Left lobe of liver (tissue), 2 donors: ENCODE measurements at places on chromosomes 11 and 22.

- no peak for DNase-seq
Observed at GRCh38 chr11:100929377-100929776, 200.2 kb downstream of the PGR start.

DNA sequence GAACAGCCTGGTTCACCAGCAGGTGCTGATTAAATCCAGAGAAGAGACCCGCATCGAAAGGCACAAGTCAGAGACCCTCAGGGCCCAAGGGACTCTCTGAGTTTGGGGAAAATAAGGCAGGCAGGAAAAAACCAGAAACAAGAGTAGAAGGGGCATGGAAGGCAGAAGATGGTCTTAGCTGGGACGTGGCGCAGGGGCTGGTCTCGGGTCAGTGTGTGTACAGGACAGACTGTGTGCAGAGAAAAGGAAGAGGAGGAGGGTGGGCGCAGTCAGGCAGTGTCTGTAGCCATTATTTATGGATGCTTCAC is 31.3 kb downstream of the PPP2R1B start:
- no peak for DNase-seq

- no peak for DNase-seq
Observed at GRCh38 chr11:119886667-119887230, 157.7 kb upstream of the NECTIN1 start.

- DNase-seq: no peak
Observed at GRCh38 chr11:3169255-3170043, 4.3 kb upstream of the OSBPL5 start.

DNA sequence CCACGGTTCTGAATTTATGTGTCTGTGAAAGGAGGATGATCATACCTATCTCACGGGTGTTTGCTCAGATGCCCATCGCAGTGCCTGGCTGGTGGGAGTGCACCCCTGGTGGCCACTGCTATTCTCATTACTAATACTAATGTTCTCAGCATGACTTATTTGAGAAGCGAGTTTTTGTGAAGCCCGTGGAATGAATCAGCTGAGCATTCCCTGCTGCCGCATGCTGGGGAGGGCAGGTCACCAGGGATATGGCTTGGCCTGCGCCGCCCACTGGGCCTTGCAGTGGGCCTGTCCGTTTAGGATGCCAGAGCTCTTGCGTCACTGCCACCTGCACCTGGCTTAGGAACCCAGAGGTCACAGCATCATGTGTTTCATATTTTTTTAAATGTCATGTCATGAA is 16.9 kb downstream of the CTTN start:
- no peak for DNase-seq

DNA sequence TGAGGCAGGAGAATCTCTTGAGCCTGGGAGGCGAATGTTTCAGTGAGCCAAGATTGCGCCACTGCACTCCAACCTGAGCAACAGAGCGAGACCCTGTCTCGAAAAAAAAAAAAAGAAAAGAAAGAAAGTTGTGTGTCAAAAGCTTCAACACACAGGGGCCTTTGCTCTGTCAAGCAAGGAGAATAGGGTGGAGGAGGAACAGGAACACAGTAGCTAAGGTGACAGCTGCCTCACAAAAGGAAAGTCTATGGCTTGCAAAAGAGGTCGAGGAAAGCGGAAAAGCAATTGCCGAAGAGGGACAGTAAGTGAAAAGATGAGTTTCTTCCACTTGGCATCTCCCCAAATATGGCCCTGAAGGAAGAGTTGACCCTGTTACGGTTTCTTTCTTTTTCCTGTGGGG is 26.5 kb upstream of the TMA7B start:
- DNase-seq: no peak

DNA sequence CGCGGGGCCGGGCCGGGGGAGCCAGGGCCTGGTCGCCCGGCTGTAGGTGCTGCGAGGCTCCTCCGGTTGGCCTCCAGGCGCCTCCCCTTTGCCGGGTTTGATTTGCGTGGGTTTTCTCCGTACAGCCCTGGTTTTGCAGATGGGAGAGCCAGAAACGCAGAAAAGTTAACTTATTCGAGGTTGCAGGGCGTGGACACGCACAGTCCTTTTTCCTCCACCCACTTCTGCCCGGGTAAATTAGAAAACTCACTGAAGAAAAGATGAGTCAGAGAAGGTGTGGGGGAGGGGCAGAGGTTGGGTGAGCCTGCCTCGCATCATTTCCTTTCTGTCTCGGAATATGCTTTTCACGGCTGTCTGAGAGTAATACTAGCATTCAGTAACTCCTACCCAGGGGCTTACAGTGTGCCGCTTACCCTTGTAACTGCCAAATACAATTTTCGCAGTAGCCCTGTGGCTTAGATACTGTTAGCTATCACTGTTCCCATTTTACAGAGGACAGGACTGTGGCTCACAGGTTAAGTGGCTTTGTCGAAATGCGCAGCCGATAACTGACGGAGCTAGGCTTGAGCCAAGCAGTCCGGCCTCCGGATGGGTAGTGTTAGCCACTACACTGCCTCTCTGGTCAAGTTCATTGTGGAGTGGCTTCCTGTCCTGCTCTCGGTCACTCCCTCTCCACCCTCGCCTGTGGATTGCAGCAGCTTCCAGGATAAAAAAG is 812 bp downstream of the FADD start:
- DNase-seq: no peak

DNA sequence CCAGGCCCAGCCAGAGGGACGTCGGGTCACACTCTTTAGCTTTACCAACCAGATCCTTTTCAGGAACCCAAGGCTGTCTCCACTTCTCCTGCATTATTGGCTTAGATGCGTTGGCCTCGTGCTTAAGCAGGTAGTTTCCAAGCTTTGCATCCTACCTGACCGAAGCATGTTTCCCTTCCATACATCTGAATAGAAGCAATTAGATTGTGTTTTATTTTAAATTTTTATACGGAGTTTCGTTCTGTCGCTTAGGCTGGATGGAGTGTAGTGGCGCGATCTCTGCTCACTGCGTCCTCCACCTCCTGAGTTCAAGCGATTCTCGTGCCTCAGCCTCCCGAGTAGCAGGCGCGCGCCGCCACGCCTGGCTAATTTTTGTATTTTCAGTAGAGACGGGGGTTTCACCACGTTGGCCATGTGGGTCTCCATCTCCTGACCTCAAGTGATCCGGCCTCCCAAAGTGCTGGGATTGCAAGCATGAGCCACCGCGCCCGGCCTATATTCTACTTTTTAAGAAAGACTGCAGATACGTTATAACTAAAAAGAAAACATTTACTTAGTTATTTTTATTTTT is 677 bp downstream of the DYNC2H1 start:
- no peak for DNase-seq
